ENCODE measurements at places on chromosomes 6 and 20.

DNA sequence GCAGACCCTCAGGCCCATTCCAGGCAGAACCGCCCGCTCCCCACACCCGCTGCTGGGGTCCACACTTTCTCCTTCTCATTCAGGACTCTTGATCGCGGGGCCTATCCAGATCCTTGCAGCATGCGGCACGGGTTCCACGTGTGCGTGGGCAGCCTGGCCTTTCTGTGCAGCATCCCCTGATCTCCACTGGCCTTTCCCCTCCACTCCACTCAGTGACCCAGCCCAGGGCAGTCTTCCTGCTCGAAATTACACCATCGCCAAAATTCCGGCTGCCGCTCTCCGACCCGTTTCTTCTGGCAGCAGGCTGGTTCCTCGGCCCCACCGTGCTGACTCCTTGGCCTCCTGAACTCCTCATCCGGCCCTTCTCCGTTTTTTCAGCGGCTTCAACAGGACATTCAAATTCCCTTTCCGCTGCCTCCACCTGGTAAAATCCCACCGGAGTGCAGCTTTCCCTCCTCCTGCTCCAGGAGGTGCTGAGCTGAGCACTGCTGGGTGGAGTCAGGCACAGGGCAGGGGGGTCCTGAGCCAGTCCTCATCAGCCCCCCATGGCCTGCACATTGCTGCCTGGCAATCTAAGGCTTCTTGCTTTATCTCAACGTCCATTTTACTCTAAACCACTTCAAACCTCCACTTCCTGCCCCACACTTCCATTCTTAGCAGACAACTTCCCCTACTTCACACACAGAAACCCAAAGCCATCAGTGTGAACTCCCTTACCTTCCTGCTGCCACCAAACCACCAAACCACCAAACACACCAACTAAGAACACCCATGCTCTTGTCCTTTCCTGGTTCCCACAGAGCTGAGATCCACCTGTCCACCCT is 9.0 kb downstream of the SFT2D1 start:
- DNase-seq = peak; percentile 20

DNA sequence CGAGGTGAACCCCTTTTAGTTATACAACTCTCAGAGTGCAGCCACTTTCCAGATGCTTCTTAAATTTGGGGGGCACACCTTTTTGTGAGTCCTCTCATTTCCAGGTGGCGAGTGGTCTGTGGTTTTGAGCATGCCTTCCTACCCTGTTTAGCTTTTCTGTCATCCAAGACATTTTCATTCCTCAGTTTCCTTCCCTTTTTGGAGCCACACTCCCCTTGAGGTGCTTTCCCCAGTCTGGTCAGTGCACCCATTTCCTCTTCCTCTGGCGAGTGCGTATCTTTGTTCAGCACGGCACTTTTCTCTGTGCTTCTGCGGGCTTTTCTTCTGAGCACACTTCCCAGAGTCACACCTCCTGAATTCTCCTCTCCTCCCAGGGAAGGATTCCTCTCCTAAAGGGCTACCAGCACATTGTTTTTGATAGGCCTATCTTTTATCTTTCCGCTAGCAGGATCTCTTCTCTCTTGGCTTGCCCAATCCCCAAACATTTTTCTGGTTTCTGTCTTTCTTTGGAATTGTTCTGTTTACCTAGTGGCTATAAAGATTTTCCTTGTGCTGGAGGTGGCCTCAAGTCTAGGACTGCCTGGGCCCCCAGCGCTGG is 1.4 kb downstream of the PHF20 start:
- peak; percentile 48 for DNase-seq

GRCh38 chr6:69220375-69220774 is 576.4 kb downstream of the LMBRD1 start:
- no peak for DNase-seq

- DNase-seq = no peak
Measured at GRCh38 chr6:143937668-143937970, 70.4 kb downstream of the PLAGL1 start.

DNA sequence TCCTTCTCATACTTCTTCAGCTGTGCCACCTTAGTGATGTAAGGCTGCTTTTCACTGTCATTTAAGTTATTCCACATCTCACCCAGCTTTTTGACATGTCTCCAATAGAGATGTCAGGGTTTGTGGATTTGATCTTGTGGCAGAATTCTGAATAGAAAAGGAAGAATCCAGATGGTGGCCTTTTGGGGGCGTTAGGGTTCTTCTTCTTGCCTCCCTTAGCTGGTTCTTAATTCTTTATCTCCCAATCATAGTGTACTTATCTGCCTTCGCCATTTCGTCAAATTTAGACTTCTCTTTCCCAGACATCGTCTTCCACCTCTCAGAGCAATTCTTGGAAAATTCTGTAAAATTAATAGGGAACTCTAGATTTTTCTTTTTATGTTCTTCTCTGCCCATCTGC is 422.9 kb downstream of the GJA1 start:
- DNase-seq = no peak

DNA sequence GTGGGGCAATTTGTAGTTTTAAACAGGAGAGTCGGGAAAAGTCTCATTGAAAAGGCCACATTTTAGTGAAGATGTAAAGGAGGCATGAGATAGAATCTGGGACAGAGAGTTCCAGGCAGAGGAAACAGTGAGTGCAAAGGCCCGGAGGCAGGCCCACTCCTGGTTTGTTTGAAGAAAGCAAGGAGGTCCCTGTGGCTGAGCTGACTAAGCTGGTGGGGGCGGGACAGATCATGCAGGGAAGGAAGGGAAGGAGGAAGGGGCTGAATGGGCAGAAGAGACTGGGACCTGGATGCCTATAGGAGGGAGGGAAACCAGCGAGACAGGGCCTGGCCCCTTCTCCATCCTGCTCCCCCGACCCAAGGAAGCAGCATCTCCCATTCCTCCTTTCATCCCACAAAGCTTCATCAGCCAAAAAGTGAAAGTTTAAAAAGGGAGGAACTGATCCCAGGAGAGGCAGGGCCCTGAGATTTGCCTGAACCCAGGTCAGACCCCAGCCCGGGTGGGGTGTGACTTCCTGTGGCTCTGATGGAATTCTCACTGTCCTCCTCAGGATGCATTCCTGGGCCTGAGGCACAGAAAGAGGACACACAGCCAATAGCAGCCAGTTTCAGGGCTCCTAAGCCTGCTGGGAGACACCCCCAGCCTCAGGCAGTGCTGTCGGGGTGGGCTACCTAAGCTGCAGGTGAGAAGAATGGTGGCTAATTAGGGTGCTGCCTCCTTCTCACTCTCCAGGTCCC is 54.2 kb upstream of the SIRPA start:
- DNase-seq = no peak

- no peak for DNase-seq
Measured at GRCh38 chr6:105564121-105564902, 161.4 kb upstream of the PREP start.

Data from NAMALWA (cell line).